Stimulated activated CD8-positive, alpha-beta memory T cell treated with anti-CD3 and anti-CD28 coated beads, Interleukin-7, amount 100 ng/mL, for 1 hour (primary cell): ENCODE measurements at places on chromosomes 5 and 9.

DNA sequence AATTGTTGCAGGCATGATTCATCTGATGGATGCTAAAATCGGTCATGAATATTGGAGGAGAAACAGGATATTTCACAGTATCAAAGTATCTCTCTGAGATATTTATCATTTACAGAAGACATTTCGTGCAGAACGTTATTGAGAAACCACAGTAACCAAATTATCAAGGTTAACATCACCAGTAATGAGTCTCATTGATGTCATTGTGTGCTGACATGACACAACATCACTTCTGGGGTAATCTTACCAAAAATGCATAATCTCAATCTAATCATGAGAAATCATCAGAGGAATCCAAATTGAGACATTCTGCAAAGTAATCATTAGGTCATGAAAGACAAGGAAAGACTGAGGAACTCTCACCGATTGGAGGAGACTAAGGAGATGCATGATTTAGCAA lies 42.7 kb downstream of the C5orf22 start:
- no peak for DNase-seq

DNA sequence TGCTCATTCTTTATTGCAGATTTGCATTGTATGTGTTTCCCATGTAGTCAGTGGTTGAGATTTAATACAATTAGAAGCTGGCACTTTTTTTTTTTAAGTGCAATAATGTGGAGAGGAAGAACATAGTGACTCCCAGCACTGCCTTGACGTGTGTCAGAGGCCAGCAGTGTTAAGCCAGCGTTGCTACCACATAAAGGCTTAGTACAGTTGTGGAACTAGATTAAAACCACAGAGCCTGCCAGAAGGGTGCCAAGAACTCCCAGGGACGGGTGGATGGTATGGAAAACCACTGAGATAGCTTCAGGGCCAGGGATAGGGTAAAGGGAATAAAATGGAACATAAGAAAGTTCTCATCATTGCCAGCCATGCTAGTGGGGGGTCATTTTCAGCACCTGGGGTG lies 142.9 kb downstream of the TRIO start:
- no peak for DNase-seq

GRCh38 chr9:96476591-96476990 lies 26.6 kb downstream of the HABP4 start:
- no peak for DNase-seq

GRCh38 chr5:90824436-90824835 lies 265.8 kb downstream of the ADGRV1 start:
- DNase-seq = no peak

GRCh38 chr5:132256783-132257130 lies 739 bp upstream of the PDLIM4 start:
- no peak for DNase-seq

GRCh38 chr5:151183456-151184245 lies 26.1 kb upstream of the ANXA6 start:
- no peak for DNase-seq

GRCh38 chr9:101114317-101114716 lies 85.8 kb downstream of the PLPPR1 start:
- no peak for DNase-seq

DNA sequence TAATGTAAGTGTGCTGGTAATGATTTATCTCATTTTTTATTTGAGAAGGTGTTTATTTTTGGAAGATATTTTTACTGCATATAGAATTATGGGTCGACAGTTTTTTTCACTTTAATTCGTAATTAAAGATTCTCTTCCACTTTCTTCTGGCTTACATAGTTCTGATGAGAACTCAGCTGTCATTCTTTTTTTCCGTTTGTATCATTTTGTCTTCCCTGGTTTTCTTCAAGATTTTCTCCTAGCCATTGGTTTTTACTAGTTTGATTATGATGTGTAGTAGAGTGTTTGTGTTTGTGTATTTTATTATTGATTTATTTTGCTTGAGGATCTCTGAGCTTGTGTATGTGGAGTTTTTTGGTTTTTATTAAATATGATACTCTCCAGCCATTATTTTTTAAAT lies 21.7 kb downstream of the SLF1 start:
- DNase-seq = no peak

GRCh38 chr5:45038366-45038987 lies 229.7 kb downstream of the MRPS30 start:
- DNase-seq = no peak

DNA sequence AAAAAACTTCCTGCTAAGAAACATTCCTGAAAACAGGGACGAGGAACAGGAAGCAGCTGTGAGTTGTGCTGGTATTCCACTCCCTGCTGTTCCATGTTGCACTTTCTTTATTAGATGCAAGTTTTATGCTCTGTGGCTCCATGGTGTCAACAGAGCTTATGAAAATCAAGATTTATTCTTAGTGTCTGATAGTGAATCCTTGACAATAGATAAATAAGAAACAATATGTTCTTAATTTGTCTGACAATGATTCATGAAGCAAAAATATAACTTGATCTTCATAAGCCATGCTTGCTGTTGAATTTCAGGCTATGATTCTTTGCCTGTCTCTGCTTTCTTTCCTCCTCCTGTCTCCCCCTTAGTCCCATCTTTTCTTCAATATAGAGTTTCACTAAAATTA lies 119.6 kb downstream of the DROSHA start:
- no peak for DNase-seq

DNA sequence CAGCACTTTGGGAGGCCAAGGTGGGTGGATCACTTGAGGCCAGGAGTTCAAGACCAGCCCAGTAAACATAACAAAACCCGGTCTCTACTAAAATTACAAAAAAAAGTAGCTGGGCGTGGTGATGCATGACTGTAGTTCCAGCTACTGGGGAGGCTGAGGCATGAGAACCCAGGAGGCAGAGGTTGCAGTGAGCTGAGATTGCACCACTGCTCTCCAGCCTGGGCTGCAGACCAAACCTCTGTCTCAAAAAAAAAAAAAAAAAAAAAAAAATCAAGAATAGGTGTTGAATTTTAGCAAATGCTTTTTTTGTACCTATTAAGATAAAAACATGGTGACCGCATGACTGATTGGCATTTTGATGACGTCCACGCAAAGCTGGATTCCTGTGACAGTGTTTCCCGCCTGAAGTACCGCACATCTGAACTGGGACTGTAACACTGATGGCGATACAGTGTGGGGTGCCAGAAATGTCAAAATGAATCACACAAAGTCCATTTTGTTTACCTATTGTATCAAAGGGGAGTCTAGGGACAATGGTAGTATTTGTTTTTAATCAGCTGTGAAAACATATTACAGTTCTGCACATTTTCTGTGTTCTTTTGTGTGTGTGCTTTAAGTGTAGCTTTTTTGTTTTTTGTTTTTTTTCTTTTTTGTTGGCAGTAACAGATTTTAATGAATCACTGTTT lies 23.2 kb upstream of the TBC1D9B start:
- no peak for DNase-seq

- DNase-seq = no peak
Observed at GRCh38 chr9:107625383-107625984, 135.9 kb upstream of the KLF4 start.

- no peak for DNase-seq
Observed at GRCh38 chr9:5832071-5832537, 813 bp downstream of the ERMP1 start.

- DNase-seq = no peak
Observed at GRCh38 chr9:134802216-134802795, 78.3 kb upstream of the FCN2 start.

GRCh38 chr9:75378036-75378435 lies 289.7 kb downstream of the OSTF1 start:
- no peak for DNase-seq

GRCh38 chr9:99013550-99013949 lies 69.8 kb downstream of the COL15A1 start:
- DNase-seq = no peak

DNA sequence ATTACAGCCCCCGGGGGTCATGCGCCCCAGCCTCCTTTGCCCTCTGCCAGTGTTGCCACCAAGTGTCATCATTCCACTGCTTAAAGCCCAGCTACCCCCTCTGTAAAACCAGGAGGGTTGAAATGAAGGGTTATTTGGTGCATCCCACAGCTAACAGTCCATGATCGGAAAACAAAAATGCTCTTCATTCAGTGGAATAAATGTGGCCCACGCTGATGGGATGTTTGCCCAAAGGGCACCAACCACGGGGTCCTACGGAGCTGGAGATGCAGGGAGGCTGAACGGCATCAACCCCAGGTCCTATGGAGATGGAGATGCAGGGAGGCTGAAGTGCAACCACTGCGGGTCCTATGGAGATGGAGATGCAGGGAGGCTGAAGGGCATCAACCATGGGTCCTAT lies 218.5 kb upstream of the IRX1 start:
- no peak for DNase-seq

DNA sequence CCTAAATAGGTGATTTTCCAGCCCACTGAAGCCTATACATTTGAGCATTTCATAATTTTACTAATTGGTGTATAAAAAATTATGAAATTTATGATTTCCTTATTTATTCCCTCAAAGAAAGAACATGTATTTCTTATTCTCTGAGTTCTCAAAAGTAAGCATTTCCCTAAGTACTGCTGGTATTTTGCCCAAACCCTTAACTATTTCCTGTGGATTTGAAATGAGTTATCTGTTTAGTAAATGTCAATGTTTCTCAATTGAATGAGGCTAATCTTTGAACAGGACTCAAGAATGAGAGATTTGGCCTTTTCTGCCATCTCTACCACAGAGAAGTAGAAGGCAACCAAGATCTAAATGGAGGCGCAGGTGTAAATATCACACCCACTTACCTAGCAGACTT lies 751.7 kb downstream of the TLE1 start:
- no peak for DNase-seq

DNA sequence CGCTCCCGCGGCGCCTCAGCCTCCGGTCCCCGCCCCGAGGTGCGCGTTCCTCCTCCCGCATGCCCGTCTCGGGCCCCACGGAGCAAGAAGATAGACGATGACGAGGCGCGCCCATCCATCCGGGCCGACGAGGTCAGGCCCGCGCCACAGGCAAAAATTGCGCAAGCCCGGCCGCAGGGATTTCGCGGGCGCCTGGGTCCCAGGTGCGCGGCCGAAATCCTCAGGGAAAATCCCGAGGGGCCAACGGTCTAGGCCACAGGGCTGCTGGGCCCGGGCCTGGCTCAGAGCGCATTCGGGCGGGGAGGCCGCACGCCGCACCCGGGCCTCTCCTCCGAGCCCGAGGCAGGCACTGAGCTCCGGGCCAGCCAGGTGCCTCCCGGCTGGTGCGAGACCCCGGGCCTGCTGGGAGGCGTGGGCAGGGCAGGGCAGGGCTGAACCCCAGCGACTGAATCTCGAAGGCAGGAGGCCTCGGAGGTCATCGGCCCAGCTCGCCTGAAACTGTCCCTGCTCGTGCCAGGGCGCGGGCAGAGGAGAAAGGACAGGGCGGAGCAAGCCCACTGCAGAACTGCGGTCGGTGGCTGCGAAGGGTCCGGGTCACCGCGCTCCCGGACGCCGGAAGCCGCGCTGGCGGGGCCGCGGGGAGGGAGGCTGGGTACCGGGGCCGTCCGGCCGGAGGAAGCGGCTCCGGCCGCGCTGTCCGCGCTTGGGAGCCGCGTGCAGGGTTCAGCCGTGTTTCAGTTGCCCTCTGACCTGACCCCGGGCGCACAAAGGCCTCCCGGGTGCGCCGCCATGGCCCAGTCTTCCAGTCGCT lies 66.8 kb downstream of the FOXD1 start:
- DNase-seq = no peak

GRCh38 chr5:174222891-174223290 lies 177.4 kb downstream of the NSG2 start:
- DNase-seq = no peak

DNA sequence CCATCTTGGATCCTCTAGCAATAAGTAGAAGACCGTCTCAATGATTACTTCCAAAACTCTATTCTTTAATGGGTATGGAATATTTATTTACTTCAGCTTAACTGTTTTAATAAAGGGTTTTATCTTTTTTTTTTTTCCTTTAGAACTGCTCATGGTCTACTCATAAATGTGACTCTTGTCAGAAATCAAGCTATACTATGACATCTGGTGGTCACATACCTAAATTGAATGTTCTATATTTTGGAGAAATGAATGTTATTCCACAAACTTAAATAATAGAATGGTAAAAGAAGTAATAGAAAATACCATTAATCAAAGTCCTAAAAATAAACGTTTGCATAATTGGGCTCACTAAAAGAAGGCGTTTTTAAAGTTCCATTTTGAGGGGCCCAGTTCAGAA lies 131.2 kb upstream of the PLCXD3 start:
- no peak for DNase-seq

DNA sequence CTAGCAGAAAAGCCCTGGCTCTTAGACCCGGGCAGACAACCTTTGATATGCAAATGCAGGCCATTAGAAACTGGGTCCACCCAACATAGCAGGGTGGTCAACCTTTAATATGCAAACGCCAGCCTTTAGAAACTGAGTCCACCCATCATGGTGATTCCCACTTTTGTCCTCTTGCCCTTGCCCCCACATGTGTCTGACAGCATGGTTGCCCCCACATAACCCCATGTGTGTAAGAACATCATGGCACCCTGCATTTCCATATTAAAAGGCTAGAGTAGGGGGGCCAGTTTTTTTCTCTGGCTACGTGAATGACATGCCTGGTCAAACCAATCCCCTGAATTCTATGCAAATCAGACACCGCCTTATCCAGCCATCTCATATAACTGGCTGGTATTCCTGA lies 273.2 kb upstream of the PRDM9 start:
- DNase-seq = no peak

GRCh38 chr5:150428106-150428876 lies 15.6 kb upstream of the CD74 start:
- no peak for DNase-seq

- DNase-seq = no peak
Observed at GRCh38 chr9:105656131-105656921, 5.9 kb upstream of the TAL2 start.

DNA sequence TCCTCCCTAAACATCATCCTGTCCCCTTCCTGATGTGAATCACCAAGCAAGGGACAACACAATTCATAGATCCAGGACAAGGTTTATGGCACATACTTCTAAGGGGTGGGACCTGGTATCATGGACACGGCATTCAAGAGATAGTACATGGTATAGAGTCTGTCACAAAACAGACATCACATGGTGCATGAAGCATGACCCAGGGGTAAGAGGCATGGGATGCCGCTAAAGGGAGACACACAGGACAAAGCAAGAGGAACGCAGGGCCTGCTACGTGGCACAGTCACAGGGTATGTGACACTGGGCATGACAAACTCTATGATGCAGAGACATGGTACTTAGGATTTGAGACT lies 20.7 kb downstream of the GSN start:
- DNase-seq = no peak

DNA sequence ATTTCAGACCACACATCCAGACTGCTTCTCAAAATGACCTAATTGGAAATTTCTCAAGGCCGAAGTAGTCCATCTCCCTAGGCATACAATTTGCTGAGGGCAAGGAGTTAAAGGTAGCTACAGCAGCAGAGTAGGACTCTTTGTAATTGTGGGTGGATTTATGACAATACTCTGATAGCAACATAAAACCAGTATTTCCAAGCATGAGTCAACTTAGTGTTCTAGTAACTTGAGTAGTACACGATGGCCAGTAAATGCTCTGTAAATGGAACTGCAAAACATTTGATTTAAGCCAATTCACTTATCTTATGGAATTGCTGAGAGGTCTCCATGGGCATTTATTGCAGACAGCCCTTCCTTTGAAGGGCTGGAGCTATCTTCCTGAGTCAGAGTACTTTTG lies 352.2 kb downstream of the PLK2 start:
- DNase-seq = no peak
